Bronchus fibroblast of lung (primary cell): ENCODE measurements at places on chromosomes 16 and 17. TPM values are rescaled to one million over a fixed set of nuclear protein-coding genes. Genes with fewer than 3 reads are reported as not detected.

SCRN2 gene
- 15.5 and 18.3 TPM in 2 replicates for total RNA-seq

SLC38A8 gene
- not detected in 2 replicates for total RNA-seq

ITGB4 gene
- under 0.01 and 0.30 TPM in 2 replicates for total RNA-seq

CEP295NL gene
- total RNA-seq = 0.30 and 0.34 TPM in 2 replicates

CMTM4 gene
- total RNA-seq = 5.6 and 7.2 TPM in 2 replicates
